ENCODE measurements at places on chromosomes 2 and 18.

DNA sequence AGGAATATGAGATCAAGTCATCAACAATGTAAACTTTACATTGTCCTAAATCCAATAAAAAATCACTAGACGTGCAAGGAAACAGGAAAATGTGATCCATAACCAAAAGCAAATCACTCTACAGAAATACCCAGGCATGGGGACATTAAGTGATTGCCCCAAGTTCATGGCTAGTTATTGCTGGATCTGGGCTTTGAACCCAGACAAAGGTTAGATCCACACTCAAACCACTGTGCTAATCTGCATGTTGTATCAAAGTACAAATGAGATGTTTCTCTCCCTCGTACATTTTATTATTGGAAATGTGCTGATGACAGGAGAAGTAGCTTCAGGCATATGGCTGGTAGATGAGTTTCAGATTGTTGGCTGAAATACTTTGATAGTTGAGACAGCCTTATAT is 2.7 kb upstream of the ARL5A start:
- DNase-seq = no peak

DNA sequence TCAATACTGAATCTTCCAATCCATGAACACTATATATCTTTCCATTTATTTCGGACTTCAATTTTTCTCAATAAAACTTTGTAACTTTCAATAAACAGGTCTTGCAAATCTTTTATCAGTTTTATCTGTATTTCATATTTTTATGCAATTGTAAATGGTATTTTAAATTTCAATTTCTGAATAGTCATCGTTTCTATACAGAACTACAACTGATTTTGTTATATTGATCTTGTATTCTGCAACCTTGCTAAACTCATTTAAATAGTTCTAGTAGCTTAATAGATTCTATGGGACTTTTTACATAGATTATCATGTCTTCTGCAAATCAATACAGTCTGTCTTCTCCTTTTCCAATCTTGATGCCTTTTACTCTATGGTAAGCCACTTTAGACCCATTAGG is 90.4 kb downstream of the FAM228A start:
- no peak for DNase-seq

- no peak for DNase-seq
Observed at GRCh38 chr18:12422936-12423335, 15.2 kb downstream of the PRELID3A start.

DNA sequence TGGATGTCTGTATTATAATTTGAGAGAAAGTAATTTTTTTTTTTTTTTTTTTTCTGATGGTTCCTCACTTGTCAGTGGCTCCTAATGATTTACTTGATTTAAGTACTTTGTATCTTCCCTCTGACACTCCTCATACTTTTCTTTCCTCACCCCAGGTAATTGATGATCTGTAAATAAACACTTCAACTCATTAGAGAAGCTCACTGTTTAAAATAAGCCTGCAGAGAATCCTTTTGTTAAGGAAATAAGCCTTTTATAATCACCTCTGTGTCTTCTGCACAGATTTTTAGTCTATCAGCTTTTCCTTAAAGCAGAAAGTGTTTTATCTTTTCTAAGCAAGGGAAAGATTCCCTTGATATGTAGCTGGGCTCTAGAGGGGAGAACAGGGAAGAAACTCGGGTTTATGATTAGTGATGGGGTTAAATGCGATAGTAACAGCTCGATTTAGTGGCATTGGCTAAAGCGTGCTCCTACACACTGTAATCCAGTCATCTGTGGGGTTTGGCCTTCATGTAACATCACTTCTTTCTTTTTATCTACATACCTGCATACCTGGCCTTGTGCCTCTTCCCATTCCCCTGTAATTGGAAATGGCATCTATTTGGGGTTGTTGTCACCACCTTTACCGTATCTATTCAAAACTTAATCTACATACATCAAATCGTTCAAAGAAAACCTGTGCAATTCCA is 60.1 kb upstream of the LRRTM1 start:
- DNase-seq = no peak

DNA sequence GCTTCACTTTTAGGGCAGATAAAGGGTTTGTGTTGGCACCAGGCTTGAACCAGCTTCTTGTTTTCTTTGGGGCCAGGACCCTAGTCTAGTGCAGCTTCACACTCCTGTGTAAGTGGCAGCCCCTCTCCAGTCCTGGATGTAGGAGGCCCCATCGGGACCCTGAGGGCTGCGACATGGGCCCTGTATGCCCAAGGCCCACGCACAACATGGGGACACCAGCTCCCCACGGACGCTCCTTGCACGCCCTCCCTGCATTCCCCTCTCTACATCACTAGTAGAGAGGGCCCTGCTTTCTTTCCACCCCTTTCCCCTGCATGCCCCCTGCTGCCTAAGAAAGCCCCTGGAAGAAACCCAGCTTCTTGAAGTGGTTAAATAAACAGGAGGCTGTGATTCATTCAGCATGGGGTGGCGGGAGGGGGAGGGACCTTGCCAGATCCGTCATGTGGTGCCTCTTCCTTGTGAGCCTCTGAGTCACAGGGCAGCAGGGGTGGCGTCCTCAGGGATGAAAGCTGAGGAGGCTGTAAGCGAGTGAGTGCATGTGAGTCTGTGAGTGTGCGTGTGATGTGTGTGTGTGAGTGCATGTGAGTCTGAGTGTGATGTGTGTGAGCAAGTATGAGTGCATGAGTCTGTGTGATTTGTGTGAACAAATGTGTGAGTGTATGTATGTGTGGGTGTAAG is 42.5 kb downstream of the COPS8 start:
- peak; percentile 44 for DNase-seq

- DNase-seq = no peak
Observed at GRCh38 chr2:128786741-128787478, 468.2 kb upstream of the HS6ST1 start.

GRCh38 chr2:218781691-218782527 is at the start of gene CYP27A1:
Gene CYP27A1, plus strand, starts transcription at chr2:218782147. Its CDS starts 36 bp downstream, at chr2:218782183.
- DNase-seq = no peak

- no peak for DNase-seq
Observed at GRCh38 chr2:137192366-137193310, 427.3 kb downstream of the THSD7B start.

DNA sequence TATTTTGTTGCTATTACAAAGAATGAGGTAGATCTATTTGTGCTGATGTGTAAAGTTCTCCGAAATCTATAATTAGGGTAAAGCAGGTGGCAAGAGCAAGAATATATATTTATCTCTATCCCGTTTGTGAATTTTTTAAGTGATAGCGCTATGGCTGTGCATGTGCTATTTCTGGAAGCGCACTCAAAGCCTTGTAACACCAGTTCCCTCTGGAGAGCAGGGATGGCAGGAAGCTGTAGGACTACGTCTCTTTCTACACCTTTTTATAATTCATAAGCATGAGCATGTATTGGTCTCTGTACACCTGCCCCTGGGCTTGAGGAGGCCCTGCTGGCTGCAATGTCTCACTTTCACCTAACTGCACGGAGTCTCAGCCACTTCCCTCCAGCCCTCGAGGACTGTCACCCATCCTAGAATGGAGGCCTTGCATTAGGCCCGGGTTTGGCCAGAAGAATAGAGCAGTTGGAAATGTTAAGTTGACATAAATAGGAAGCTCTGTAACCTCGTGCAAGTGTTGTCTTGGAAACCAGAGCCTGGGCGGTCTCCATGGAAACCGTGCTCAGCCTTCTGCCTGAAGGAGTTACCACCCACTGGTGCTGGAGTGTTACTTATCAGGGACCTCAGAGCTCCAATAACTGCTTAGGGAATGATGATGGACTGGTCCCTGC is 20.9 kb downstream of the ITM2C start:
- peak; percentile 6 for DNase-seq

GRCh38 chr2:215442401-215442787 is 6.5 kb upstream of the FN1 start:
- DNase-seq = no peak

DNA sequence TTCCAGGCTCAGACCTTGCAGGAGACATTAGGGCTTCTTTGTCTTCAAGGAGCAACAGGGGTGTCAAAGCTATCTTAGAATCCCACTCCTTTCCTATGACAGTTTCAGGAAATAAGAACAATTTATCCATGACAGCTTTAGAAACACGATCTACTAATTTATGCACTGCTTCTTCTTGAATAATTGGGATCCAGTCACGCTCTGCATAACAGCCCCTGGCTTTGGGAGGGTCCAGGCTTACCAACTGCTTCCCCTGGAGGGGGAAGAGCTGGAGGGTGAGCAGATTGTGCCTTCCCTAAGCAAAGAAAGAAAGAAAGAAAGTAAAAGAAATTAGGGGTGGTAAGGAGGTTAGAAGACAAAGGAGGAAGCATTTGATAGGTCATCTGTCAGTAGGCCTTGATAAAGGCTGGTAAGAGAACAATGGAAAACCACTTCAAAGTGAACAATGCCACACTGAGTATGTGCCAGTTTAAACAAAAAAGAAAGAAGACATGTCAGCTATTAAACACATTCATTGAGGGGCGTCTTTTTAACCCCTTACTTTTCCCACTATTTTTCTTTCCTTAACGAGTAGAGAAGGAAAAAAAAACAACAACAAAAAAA is 327.6 kb downstream of the DCC start:
- no peak for DNase-seq

DNA sequence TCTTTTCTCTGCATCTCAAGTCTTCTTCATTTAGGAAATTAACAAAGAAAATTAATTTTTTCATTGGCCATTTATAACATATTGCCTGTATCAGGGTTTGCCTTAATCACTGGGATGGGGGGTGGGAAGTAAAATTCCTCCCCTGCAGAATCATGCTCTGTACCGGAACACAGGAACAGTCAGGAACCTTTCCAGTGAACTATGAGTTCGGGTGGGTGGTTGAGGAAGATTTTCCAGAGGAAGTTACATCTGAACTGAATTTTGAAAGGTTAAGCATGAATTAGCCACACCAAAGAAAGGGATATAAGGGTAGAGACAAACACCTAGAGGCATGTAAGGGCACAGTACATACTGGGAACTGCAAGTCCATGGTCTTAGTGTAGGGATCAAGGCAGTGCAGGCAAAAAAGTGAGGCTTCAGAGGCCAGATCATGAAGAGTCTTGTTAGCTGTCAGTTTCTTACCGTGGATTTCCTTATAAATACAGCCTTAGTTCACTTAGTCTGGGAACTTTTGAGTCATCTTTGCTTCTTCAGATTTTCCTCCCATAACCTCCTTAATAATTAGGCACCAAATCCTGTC is 55.6 kb downstream of the FAM117B start:
- DNase-seq = no peak

- no peak for DNase-seq
Observed at GRCh38 chr2:69168144-69168813, 155.3 kb downstream of the ANTXR1 start.

DNA sequence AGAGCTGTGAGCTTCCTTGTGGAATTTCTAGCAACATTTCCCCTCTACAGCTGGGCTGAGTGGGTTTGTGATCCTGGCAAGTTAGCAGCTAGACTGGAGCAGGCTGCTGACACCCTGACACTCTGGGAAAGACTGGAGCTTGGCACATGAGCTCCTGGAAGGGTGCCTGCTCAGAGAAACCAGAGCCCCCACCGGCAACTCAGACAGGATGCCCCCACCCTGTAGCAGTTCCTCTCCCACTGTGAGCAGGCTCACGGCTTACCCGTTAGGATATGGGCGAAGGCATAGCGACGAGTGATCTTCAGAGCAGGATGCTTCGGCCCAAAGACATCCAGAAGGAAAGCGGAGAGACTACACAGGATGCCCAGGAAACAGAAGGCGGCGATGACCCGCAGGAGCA is 11.2 kb downstream of the TMEM127 start:
- no peak for DNase-seq

GRCh38 chr2:12709207-12709522 is 7.6 kb upstream of the TRIB2 start:
- no peak for DNase-seq

- peak; percentile 30 for DNase-seq
Observed at GRCh38 chr2:20930928-20931327, 108.0 kb upstream of the LDAH start.

- DNase-seq = no peak
Observed at GRCh38 chr2:42435628-42436027, 58.2 kb downstream of the KCNG3 start.

DNA sequence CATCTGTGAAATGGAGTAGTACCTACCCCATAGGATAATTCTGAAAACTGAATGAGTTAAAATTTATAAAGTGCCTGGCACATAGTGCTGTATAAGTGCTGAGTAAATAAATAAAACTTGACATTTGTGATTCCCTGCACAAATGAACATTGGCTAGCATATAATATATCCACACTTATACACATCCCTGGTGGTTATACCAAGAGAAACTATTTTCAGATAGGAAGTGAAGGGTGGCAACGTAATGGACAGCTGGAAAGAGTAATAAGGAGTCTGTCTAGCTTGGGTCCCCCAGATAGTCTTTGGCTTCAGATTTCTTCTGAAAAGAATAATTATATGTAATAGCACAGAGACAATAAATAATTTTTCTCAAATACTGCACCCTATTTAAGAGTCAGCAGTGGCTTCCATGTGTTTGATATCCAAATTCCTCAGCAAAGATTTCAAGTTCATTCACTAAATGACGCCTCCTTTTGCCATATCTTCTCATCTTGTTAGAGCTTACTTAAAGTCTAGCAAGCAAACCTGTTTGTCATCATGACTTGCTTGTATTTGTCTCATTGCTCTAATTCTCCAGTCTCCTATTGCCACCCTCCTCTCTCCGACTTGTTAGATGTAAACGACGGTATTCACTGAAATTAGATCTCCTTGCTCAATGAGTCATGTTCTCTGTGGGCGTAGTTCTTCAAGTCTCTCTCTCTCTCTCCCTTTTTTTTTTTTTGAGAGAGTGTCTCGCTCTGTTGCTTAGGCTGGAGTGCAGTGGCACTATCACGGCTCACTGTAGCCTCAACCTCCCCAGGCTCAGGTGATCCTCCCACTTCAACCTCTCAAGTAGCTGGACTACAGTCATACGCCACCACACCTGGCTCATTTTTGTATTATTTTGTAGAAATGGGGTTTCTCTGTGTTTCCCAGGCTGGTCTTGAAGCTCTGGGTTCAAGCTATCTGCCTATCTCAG is 8.7 kb upstream of the ADGRF3 start:
- DNase-seq = peak; percentile 83

DNA sequence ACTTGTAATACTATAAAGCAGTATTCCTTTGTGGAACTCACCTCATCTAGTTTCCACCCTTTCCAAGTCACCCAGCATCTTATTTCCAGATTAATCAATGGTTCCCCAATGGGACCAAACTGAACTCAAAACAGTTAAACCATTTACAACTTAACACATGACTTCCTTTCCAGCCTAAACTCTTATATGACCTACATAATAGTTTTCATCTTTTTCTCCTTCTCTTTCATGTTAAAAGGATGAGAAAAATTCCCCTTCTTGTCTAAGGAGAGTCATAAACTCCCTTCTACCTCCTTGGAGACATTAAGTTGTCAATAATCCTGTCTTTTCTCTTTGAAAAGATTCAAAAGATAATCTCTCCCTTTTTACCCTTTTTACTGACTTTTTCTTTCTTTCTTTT is 6.7 kb downstream of the PPP3R1 start:
- no peak for DNase-seq

- peak; percentile 17 for DNase-seq
Observed at GRCh38 chr2:85662899-85663593, 5.0 kb downstream of the SFTPB start.

DNA sequence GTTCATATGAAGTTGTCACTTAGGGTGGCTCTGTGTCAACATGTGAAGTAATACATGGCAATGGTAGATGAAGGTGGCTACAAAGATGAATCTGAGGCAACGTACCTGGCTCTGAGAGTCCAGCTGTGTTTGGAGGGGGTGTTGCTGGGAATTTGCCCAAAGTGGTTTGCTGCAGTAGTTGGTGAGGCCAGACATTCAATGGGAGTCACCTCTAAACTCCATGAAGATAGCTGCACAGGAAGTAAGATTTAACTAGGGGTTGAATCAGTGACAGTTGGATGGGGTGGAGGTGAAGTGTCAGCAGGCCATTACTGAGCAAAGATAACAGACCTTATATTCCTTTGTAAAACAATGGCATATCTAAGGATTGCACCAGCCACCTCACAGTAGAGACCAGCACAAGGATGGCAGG is 71.8 kb downstream of the NUP35 start:
- DNase-seq = no peak

- no peak for DNase-seq
Observed at GRCh38 chr2:121794233-121794632, 38.8 kb downstream of the TSN start.

All from SW 1271 (cell line).